Activated T-cell treated with anti-CD3 and anti-CD28 coated beads, Interleukin-2, amount 50 U/mL, for 72 hours (primary cell): ENCODE measurements at places on chromosomes 12 and 14. TPM values are rescaled to one million over a fixed set of nuclear protein-coding genes. Genes with fewer than 3 reads are reported as not detected.

Gene DLGAP5
- total RNA-seq = 58.2 TPM

Gene HCAR1
- total RNA-seq = 0.12 TPM

Gene FIGNL2
- 0.86 TPM for total RNA-seq

Gene PXMP2
- total RNA-seq = 19.7 TPM

Gene PLCZ1
- not detected for total RNA-seq

Gene CLEC6A
- not detected for total RNA-seq

Gene FAM222A
- total RNA-seq = 0.53 TPM

GRCh38 chr14:52950898-52951680, at the start of gene FERMT2:
FERMT2 (minus strand) TSS chr14:52951050; CDS start chr14:52950568, 482 bp downstream.
- DNase-seq = peak; percentile 51

GRCh38 chr12:81303935-81304334, 226.1 kb downstream of the ACSS3 start:
- no peak for DNase-seq

DNA sequence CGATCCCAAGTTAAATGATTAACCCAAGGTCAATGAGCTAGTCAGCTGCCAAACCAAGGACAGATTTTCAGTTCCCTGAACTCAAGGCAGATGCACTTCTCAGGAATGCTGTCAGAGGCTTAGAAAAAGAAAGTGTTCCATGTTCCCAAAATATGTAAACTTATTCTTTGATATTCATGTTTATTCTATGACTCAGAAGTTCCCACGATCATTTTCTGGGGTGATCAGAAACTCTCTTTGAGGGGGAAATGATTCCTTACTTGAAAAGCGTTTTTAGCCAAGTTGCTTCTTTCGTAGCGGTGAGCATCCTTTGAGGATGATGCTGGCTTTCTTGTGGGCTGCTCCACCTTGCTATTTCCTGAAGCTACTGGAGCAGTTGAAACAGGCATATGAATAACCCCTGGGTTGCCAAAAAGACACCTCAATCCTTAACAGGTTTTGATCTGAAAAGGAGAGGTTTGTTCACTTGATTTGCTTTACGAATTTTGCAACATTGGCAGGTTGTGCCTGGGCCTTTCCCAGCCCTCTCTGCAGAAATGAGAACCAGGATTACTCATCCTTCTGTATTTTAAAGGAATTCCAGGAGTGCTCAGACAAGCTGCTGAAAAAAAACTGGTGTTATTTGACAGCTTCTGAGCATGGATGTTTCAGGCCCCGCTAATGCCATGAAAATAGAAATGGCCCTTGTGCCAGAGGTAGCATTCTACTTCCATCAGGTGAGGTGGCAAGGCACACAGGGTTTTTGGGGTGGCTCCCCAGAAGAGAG, 121.4 kb upstream of the HIF1A start:
- DNase-seq = no peak

- no peak for DNase-seq
These were observed 5.3 kb upstream of the TSPAN8 start for GRCh38 chr12:71162832-71163763.

DNA sequence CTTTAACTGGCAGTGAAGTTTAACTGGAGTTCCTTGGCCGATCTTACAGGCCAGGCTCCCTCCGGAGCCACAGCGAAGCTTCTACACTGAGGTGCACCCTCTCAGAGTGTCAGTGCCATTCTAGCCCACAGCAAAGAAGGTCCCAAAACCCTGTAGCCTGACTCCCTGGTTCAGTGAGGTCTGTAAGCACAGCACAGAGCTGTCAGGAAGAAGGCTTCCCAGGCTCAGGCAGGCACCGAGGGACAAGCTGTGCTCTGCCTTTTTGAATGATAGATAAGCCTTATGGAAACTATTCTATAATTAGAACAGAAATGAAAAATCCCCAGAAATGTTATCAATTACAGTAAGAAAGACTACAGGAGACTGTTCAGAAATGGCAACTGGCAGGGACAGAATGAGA, 40.2 kb downstream of the MOK start:
- DNase-seq = no peak

GRCh38 chr14:105069871-105070759, 4.9 kb upstream of the GPR132 start:
- peak; percentile 81 for DNase-seq

DNA sequence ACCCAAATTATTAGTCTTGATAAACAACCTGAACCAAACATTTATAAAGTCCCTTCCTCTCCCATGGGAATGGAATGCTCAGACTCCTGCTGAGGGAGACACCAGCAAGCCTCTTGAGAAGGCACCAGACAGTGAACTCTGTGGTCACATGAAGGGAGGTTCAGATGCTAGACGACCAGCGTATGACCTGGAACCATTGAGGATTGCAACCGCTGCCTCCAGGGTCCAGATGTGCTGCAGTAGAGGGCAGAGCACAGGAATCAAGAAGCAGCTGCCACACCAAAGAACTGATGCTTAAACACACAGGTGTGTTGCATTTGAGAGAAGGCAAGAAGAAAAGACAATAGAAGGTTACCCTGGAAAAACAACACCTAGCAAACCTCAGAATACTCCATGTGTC, 592.4 kb downstream of the AACS start:
- no peak for DNase-seq

DNA sequence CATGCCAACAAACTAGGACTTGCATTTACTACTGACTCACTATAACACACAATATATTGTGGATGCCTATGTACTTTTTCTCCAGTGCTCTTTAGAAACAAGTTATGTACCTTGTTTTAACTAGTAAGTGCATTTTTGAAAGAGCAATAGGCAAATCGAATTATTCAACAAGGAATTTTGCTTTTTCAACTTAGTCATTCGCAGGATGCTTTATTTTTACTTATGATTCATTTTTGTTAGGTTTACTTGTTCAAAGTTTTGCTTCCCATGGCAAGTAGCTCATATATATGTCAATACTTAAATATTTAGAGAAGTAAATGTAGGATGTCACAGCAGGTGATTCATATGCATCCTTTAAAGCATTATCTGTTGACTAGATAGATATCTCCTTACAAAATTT, 149.8 kb downstream of the PELI2 start:
- DNase-seq = no peak

DNA sequence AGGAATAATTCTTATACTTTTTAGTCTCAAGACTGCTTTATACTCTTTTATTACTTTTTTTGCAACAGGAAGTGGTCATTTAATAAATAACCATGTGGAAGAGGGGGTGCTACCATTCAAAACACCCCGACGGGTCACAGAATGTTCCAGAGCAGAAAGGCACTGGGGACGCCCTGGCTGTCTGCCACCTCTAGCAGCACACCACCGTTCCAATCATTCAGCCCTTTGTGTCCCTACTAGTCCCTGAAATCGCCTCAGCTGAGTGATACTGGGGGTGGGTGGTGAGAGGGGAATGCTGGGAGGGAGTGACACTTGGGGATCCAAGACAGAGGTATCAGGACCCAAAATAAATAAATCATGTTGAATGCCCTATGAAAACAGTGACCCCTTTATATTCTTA, 52.4 kb downstream of the MON2 start:
- DNase-seq = no peak

GRCh38 chr12:83005534-83006197, 319.0 kb downstream of the TMTC2 start:
- DNase-seq = no peak

GRCh38 chr12:55681142-55682077, 26.3 kb downstream of the ITGA7 start:
- no peak for DNase-seq

GRCh38 chr12:80151131-80151530, 51.8 kb downstream of the OTOGL start:
- DNase-seq = no peak

DNA sequence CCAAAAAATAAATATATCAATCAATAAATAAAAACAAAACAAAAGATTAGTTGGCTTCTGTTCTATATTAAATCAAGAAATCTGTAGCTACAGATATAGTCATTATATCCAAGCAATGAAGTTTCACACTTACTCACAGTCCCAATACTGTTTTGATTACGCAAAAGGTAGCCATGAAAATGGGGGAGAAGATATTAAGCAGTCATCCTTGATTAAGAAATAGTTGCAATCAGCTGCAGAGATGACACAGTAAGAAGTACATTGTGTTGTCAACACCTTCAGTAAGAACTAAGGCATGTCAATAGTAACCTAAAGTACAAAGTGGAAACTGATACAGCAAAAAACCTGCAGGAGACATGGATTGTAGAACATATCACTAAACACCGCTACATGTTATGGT, 11.0 kb upstream of the RHOJ start:
- DNase-seq = no peak

DNA sequence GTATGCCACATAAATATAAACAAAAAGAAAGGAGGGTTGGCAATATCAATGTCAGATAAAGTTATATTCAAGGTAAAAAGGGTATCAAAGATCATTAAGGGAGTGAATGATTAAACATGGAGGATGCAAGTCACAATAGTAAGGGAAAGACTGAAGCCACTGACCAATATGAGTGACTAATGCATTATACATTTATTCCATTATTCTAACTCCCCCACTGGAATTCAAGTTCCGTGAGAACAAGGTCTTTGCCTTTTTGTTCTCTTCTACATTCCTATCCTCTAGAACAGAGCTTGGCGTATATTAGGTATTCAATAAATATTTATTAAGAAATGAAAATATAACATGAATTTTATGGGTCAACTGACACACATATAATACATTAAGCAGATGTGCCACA, 30.7 kb downstream of the MAP4K5 start:
- no peak for DNase-seq

DNA sequence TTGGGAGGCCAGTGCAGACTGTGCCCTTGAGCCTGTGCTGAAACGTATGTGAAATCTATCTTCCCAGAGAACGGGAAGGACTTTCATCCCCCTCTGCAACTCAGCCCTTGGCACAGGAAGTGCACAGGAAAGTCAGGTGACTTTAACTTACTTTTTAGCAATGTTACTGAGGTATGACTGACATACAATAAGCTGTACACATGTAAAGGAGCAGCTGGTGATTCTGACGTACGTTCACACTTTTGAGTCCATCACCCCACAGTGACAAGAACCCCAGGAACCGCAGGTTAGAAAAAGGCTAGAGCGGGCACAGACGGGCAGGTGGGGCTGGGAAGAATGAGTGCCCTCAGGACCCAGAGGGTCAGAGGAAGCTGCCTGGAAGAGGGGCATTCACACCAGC, 48.0 kb downstream of the ARL6IP4 start:
- DNase-seq = no peak

DNA sequence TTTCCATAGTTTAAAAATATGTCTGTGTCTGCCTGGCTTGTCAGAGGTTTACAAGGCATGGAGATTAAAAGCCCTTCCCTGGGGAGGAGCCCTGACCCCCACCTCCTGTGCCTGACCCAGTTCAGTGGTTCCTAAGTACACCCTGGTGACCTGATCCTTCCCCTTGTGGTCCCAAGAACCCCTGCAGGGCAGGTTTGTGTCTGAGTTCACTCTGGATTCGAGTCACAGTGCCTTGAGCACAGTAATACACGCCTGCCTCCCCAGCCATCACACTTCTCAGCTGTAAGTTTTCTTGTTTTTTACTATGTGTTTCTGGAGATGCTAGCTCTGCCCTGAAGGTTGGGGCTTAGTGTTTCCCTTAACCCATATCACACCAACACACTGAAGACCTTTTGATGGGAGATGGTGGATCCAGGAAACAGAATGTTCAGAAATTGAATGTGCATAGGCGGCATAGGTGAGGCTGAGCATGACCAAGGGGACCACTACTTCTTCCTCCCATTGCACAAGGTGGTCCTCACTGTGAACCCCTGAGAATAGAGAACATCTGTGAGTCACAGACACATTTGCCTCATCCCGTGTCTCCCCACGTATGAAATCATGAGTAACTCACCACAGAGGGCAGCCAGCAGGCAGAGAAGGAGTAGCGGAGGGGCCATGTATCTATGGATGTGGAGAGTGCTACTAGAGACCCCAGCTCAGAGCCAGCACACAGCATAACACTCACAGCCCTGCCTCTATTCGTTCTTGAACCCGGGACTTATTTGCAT, 962.9 kb downstream of the TMEM121 start:
- DNase-seq = peak; percentile 70

DNA sequence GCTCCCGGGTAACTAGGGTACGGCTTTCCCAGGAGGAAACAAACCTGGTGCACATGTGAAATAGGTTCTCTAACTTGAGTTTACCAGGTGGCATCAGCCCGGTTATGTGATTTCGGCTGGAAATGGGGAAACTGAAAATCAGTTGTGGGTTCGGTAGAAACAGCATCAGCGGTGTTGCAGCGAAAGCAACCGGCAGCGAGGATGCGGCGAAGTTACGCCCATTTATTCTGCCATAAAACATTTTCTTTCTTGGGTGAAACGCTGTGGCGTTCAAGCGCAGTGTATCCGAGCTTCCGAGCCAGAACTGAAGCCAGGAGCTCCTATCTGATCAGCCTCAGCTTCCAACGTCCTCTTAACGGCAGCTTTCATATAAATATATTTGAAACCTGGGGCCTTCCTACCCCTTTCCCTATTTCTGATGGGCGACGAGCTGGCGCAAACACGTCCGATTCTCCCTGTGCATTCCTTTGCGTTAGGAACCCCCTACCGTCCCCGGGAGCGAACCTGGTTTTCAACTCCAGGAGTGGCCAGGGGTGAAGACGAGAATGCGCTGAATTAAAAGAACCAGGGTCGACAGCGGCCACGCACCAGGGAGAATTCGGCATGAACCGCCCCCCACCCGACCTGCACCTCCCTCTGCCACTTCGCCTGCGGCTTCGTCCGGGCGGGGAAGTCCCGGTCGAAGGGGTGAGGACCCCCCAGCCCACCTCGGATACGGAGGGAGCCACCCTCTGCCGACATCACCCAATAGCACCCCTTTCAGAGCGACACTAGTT, 1.6 kb downstream of the DPF3 start:
- peak; percentile 15 for DNase-seq

- DNase-seq = no peak
These were observed 19.7 kb upstream of the FOXJ2 start for GRCh38 chr12:8012651-8013309.

DNA sequence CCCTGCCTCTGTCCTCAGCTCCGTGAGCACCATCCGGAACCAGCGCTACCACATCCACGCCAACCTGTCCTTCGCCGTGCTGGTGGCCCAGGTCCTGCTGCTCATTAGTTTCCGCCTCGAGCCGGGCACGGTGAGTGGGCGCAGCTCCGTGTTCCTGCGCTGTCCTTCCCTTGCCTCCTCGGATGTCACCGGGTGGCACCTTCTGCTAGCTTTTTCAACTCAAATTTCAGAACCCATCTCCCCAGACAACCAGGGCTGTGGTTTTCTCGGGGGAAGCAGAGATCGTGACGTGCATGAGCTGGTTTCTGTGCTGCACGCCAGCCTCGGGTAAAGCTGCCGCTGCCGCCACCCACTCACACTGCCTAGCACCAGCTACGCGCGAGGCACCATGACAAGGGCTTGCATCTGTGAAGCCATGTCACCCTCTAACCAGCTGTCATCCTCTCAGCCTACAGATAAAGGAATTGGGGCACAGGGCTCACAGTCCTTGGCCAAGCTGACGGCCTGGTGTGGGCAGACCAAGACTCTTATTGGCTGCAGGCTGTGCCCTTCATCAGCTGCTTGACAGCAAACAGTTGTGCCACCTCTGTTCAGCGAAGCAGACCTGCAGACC, 152.1 kb downstream of the ADGRD1 start:
- peak; percentile 82 for DNase-seq

DNA sequence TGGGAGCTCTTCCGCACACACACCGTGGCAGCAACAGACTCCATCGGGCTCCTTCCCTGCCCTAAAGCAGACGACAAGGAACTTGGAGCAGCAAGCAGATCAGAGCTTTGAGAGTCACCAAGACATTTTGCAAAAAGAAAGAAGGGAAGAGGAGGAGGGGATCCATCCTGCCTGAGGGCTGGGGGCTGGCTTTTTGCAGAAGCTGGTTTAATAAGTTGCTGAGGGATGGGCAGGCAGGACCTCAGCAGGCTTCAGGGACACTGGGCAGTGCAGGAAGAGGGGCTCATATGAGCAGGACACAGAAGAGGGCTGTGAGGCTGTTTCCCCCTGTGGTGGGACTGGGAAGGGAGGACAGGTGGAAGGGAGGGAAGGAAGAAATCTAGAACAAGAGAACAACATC, 133.4 kb upstream of the GSC start:
- DNase-seq = no peak
